ENCODE measurements at places on chromosomes 13 and 19. TPM values are rescaled to one million over a fixed set of nuclear protein-coding genes. Genes with fewer than 3 reads are reported as not detected.

- peak; percentile 70 for DNase-seq
Measured at GRCh38 chr19:19053508-19054314, 10.1 kb upstream of the SLC25A42 start.

ANGPTL8 gene
- polyA plus RNA-seq: 0.61 TPM

LPAR6 gene
- polyA plus RNA-seq: 17.0 TPM

CFAP97D2 gene
- polyA plus RNA-seq: not detected

GRCh38 chr19:8151767-8152035, 2.3 kb upstream of the FBN3 start:
- no peak for DNase-seq

DNA sequence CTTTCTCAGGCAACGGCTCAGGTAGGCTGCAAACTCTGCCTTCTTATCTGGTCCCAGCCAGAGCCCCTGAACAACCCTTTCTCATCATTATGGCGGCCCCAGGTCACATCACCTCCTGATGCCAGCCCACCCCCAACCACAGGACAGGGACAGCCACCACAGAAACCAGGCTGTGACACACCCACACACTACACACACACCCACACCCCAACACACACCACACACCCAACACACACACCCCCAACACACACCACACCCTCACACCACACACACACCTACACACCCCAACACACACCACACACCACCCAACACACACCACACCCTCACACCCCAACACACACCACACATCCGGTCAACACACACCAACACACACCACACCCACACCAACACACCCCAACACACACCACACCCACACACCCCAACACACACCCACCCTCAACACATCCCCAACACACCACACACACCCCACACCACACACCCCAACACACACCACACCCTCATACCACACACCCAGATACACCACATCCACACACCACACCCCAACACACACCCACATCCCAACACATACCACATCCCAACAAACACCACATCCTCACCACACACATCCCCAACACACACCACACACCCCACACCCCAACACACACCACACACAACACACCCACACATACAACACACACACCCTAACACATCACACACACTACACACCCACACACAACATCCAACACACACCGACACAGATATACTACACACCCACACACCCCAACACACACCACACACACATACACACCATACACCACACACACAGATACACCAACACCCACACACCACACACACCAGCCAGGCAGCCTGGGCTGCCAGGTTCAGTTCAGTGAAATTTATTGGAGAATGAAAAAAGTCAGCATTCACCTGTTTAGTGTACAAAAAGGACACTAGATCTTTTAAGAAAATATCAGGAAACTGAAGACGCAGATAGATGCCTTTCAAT, 4.2 kb upstream of the ISYNA1 start:
- DNase-seq: no peak

- DNase-seq: no peak
Measured at GRCh38 chr13:79407349-79407979, 1.4 kb upstream of the RBM26 start.

DNA sequence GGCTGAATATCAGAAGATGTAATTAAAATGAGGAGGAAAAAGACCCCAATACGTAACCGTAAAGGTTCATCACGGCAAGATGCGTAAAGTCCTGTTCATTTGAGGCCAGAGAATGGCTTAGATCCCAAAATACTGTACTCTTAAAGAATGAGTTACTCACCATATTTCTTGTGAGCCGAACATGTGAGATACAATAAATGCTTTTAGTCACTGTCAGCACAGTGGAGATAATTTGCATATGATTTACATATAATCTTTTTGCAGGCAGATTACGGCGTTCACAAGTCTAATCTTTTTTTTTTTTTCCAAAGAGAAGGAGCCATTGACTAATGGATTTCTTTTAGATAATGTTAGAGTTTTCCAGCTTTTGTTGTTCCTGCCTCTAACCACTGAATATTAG, 28.4 kb downstream of the AMER2 start:
- no peak for DNase-seq

Data from heart left ventricle (tissue), 16 donors.